ENCODE measurements at places on chromosomes 13 and 19.

- H3K27ac ChIP-seq = no peak overlapping the region
- no peaks in the 10 kb centered on the region for H3K4me1 ChIP-seq
- no peak overlapping the region for H3K4me3 ChIP-seq
- no peaks in the 10 kb centered on the region for H3K27me3 ChIP-seq
Observed at GRCh38 chr13:113441661-113442060, 11.6 kb downstream of the ADPRHL1 start.

GRCh38 chr19:46478356-46478986, 7.1 kb upstream of the PNMA8A start:
- H3K36me3 ChIP-seq = no peaks in the 10 kb centered on the region
- peaks cover 5% of the 10 kb centered on the region for H3K4me1 ChIP-seq
- peak; percentile 44 for DNase-seq
- no peak overlapping the region for H3K4me3 ChIP-seq

DNA sequence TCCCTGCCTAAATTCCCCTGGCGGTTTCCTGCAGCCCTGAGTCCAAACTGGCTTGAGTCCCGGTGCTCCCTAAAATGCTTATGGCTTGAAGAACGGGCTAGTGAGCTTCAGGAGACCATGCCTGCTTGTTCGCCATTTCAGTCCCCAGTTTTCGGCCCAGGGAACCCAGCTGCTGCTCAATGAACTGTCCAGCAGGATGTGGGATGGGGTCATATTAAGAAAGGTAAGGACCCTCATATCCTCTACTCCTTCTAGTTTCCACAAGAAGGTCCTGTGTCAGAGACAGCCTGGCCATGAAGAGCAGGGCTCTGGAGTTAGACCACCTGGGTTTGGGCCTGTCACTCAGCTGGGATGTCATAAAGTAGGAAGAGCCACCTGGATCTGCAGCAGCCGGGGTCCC, 17.0 kb upstream of the SPC24 start:
- no peaks in the 10 kb centered on the region for H3K27me3 ChIP-seq
- no peak overlapping the region for H3K4me3 ChIP-seq
- no peaks in the 10 kb centered on the region for H3K4me1 ChIP-seq
- no peak for DNase-seq
- H3K36me3 ChIP-seq = no peaks in the 10 kb centered on the region

DNA sequence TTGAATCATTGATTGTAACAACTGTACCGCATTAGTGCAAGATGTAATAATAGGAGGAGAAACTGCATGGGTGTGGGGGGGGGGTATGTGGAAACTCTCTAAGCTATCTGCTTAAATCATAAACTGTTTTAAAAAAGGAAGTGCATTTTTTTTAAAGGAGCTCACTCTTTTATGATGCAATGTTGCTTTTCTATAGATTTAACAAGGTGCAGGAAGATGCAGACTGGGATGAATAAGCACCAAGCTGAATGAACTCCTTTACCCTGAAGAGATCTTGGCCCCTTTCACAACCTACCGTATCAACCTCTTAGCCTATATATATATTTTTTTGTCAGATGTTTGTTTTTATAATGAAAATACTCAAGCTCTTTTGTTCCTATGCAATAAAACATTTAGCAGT, 95.9 kb downstream of the AKAP11 start:
- H3K36me3 ChIP-seq = peaks cover 5% of the 10 kb centered on the region
- no peak overlapping the region for H3K4me3 ChIP-seq
- H3K27ac ChIP-seq = no peak overlapping the region
- no peaks in the 10 kb centered on the region for H3K27me3 ChIP-seq
- no peak for DNase-seq

DNA sequence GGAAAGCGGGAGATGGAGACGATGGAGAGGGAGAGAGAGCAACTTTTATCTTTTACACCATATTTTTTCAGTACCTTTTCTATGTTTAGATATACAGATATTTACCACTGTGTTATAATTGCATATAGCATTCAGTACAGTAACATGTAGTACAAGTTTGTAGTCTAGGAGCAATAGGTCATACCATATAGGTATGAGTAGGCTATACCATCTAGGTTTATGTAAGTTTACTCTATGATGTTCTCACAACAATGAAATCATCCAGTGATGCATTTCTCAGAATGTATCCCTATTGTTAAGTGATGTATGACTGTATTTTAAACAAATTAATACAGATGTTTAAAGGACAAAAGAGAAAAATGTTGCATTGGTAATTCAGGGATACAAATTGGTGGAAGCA, 136.1 kb downstream of the PDS5B start:
- peak overlapping the region; percentile 58 for H3K27ac ChIP-seq
- no peak overlapping the region for H3K4me3 ChIP-seq
- DNase-seq = no peak
- H3K4me1 ChIP-seq = peaks cover 12% of the 10 kb centered on the region
- no peaks in the 10 kb centered on the region for H3K27me3 ChIP-seq
- H3K36me3 ChIP-seq = peaks cover 26% of the 10 kb centered on the region

- H3K27ac ChIP-seq = no peak overlapping the region
- no peak overlapping the region for H3K4me3 ChIP-seq
- H3K36me3 ChIP-seq = no peaks in the 10 kb centered on the region
- peaks cover 20% of the 10 kb centered on the region for H3K4me1 ChIP-seq
- peaks cover 34% of the 10 kb centered on the region for H3K27me3 ChIP-seq
Observed at GRCh38 chr13:21677075-21677623, 6.3 kb downstream of the FGF9 start.

DNA sequence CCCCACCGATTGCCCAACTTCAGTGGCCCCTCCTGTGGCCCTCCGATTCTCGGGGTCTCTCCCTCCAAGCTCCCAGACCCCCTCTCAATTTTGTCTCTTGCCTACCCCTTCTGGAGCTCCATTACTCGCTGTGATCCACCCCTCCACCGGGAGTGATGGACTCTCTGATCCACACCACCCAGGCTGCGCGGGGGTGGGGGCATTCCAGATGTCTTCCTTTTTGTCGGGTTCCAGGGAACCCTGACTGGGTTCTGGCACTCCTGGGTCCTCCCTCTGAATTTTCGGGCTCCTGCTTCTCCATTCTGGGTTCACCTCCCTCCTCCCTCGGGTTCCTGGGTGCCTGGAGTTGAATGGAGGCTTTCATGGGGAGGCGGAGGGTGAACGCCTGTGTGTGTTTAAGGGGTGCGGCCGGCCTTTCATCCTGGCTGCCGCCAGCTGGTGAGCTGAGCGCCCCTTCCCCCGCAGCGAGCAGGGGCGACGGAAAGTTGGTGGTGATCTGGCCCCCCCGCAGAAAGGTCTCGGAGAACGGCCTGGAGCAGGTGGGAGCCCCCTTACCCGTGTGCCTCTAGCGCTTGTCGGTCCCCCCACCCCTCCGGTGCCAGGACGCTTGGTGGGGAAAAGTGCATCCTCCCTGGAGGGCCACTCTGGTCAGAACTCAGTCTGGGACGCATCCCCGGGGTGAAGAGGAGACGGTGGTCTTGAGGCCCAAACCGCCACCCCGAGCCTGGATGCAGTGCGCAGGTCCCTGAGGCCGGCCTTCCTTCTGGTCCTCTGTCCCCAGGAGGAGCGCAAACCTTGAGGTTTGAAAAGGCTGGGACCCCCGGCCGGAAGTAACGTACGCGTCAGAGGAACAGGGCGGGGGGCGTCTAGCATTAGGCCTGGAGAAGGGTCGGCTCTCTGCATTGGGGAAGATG, 1.6 kb downstream of the MISP3 start:
- no peaks in the 10 kb centered on the region for H3K36me3 ChIP-seq
- peak overlapping the region; percentile 87 for H3K4me3 ChIP-seq
- peak; percentile 67 for DNase-seq
- H3K4me1 ChIP-seq = peaks cover 21% of the 10 kb centered on the region
- H3K27me3 ChIP-seq = peaks cover 2% of the 10 kb centered on the region
- peak overlapping the region; percentile 80 for H3K27ac ChIP-seq

DNA sequence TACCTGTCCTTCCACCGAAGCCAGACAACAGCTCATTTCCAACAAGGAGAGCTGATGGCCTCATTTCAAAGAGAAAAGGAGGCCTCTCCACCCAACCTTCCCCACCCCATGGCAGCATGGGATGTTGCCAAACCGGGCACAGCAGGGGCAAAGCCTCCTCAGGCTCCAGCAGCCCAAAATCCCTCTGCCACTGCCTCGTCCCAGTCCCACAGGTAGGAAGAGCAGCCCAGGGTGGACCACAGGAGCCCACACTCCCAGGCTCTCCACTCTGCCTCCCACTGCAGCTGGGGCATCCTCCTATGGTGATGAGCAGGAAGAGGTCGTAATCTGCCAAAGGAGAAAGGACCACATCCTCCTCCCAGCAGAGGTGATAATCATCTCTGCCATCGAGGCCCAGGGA, 50.9 kb downstream of the PEPD start:
- H3K27me3 ChIP-seq = no peaks in the 10 kb centered on the region
- H3K4me3 ChIP-seq = no peak overlapping the region
- H3K27ac ChIP-seq = no peak overlapping the region
- peaks cover 2% of the 10 kb centered on the region for H3K36me3 ChIP-seq

DNA sequence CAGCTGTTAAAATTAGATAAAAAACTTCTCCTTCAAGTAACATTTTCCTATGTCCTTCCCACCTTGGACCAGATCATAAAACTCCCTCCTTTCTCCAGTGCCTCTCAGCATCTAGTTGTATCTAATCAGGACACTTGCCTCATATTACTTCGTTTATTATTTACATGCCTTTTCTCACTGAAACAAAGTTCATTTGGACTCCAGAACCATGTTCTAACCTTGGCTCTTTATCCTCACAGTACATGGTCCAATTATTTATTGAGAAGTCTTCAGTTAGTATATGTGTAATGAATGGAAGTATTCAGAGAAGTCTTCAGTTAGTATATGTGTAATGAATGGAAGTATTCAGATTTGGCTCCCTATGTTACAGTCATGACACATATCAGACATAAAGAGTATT, 342.7 kb downstream of the OXGR1 start:
- no peak for DNase-seq
- H3K27me3 ChIP-seq = no peaks in the 10 kb centered on the region
- no peak overlapping the region for H3K4me3 ChIP-seq

DNA sequence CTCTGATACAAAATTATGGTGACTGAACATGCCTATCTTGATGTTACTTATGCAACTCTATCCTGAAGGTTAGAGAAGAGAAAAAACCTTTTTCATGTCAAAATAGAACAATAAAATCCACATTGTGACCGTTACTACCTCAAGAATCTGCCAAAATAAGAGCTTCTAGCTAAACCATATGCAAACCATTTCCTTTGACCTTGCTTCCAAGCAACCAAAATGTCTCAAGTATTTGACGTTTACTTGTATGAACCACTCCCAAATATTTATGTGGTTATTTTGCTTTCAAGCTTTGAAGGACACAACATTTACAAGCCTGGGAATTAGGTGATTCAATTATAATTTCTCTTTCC, 13.9 kb downstream of the FOXO1 start:
- no peaks in the 10 kb centered on the region for H3K27me3 ChIP-seq
- DNase-seq = no peak
- H3K36me3 ChIP-seq = peaks cover 32% of the 10 kb centered on the region
- H3K4me3 ChIP-seq = no peak overlapping the region
- H3K27ac ChIP-seq = peak overlapping the region; percentile 87

GRCh38 chr19:18126097-18126496, 26.9 kb upstream of the PIK3R2 start:
- no peak for DNase-seq
- no peak overlapping the region for H3K27ac ChIP-seq

GRCh38 chr13:106490569-106491321, 44.7 kb downstream of the EFNB2 start:
- H3K27me3 ChIP-seq = peaks cover 55% of the 10 kb centered on the region
- DNase-seq = peak; percentile 23

DNA sequence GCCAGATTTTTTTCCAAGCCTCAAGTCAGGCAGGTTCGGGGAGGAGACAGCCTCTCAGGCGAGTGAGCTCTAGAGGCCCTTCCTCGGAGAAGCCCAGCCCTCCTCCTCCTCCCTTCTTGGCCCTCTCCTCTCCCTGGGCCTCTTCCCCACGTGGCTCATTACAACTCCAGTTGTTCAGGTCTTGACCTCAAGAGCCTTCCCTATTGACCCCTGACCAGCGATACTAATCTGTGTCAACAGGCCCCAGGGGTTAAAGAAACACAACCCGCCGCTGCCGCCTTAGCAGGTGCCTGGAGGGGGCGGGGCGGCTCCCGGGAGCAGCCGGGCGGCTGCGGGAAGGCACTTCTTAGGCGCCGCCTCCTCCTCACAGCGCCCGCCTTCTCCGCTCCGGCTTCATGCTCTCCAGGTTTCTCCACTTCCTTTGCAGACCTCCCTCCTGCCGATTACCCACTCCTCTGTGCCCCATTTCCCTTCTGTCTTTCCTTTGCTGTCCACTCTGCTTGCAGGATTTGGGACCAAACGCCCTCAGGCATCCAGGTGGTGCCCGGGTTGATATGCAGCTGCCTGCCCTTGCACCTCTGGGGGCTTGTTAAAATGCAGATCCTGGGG, 51.0 kb downstream of the LYL1 start:
- peaks cover 3% of the 10 kb centered on the region for H3K27me3 ChIP-seq
- peak overlapping the region; percentile 22 for H3K4me3 ChIP-seq
- H3K4me1 ChIP-seq = peaks cover 8% of the 10 kb centered on the region
- no peaks in the 10 kb centered on the region for H3K36me3 ChIP-seq
- H3K27ac ChIP-seq = no peak overlapping the region

DNA sequence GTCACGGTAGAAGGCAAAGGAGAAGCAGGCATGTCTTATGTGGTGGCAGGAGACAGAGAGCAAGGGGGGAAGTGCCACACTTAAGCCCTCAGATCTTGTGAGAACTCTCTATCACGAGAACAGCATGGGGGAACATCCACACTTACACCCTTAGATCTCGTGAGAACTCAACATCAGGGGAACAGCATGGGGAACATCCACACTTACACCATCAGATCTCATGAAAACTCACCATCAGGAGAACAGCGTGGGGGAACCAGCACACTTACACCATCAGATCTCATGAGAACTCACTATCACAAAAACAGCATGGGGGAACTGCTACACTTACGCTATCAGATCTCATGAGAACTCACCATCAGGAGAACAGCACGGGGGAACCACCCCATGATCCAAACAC, 445.0 kb downstream of the MYO16 start:
- no peak overlapping the region for H3K27ac ChIP-seq
- H3K27me3 ChIP-seq = peaks cover 4% of the 10 kb centered on the region
- H3K36me3 ChIP-seq = no peaks in the 10 kb centered on the region
- no peak overlapping the region for H3K4me3 ChIP-seq
- H3K4me1 ChIP-seq = no peaks in the 10 kb centered on the region

GRCh38 chr13:53873558-53873957, 844.9 kb downstream of the OLFM4 start:
- H3K4me3 ChIP-seq = no peak overlapping the region
- no peak overlapping the region for H3K27ac ChIP-seq
- no peaks in the 10 kb centered on the region for H3K27me3 ChIP-seq

- peak; percentile 44 for DNase-seq
- H3K27me3 ChIP-seq = no peaks in the 10 kb centered on the region
- H3K36me3 ChIP-seq = peaks cover 65% of the 10 kb centered on the region
- peak overlapping the region; percentile 86 for H3K27ac ChIP-seq
- H3K4me1 ChIP-seq = peaks cover 92% of the 10 kb centered on the region
- peak overlapping the region; percentile 22 for H3K4me3 ChIP-seq
Observed at GRCh38 chr13:99370481-99371275, 63.5 kb upstream of the GPR183 start.

DNA sequence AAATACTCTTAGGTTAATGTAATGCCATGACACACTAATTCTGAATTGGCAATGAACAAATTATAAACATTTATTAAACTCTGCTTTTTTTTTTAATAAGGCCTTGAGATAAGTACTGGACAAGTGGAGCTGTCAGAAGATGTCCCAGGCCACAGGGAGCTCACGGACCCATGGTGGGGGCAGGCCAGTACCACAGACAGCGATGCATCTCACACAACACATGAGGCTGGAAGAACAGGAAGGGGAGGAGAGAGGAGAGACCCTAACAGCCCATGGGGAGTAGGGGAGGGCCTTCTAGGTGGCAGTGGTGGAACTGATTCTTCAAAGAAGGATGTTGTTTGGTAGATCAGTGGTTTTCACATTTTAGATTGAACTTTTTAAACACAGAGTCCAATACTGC, 128.4 kb downstream of the LHFPL6 start:
- DNase-seq = no peak
- no peak overlapping the region for H3K4me3 ChIP-seq
- H3K27ac ChIP-seq = no peak overlapping the region
- no peaks in the 10 kb centered on the region for H3K4me1 ChIP-seq
- H3K27me3 ChIP-seq = peaks cover 16% of the 10 kb centered on the region
